ENCODE measurements at places on chromosomes 13 and 19. TPM values are rescaled to one million over a fixed set of nuclear protein-coding genes. Genes with fewer than 3 reads are reported as not detected.
A peak's percentile ranks its signal among the peaks of the same experiment; 100 is the strongest.

DNA sequence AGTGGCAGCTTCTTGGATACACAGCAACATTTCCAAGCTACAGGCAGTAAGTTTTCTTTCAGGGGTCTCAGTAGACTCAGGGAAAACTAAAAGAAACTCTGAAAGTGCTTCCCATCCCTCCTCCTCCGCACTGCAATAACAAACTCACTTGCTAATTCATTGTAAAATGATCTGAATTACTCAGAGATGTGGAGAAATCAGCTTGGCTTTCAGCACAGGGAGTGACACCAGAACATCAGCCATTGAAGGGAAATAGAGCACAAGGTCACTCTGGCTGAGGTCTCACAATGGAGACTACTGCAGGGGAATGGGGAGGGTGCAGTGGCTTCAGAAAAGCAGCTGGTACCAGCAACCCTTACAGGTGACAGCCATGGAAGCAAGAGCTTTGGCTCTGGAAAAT lies 137.3 kb upstream of the SERP2 start:
- H3K27me3 ChIP-seq: no peaks in the 10 kb centered on the region
- H3K27ac ChIP-seq: peak overlapping the region; percentile 83
- no peak for DNase-seq
- H3K4me1 ChIP-seq: peaks cover 59% of the 10 kb centered on the region

- peaks cover 15% of the 10 kb centered on the region for H3K4me1 ChIP-seq
- H3K27ac ChIP-seq: no peak overlapping the region
- DNase-seq: no peak
- no peaks in the 10 kb centered on the region for H3K36me3 ChIP-seq
- H3K4me3 ChIP-seq: no peak overlapping the region
- H3K27me3 ChIP-seq: peaks cover 46% of the 10 kb centered on the region
These were observed 6.6 kb upstream of the SOX1 start for GRCh38 chr13:112060282-112060830.

- no peak overlapping the region for H3K4me3 ChIP-seq
- H3K27me3 ChIP-seq: no peaks in the 10 kb centered on the region
- H3K27ac ChIP-seq: no peak overlapping the region
- no peaks in the 10 kb centered on the region for H3K36me3 ChIP-seq
These were observed 136.7 kb upstream of the NBEA start for GRCh38 chr13:34805347-34805746.

DNA sequence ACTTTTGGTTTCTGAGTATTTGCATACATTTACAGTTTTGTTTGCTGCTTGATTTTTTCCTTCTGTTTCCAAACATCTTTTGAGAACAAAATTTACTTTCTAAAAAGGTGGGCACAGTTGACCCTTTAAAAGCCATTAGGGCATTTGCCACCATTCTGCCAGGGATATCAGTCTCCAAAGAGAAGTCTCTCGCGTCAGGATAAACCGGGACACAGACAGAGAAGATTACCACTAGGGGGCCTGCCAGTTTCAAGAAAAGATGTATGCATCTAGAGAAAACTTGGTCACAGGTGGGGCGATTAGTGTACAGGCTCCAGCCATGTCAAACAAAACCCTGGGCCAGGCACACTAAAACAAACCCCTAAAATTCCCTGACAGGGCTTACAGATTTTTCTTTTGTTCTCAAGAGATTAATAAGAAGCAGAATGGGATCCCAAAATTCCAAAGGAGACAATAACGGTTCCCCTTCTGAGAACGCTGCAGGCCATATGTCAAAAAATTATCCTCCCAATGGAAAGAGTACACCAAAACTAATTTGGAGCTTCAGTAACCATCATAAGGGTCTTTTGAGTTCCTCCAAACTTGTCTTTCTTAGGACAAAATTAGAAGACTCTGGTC lies 10.7 kb upstream of the PABPC3 start:
- peak; percentile 20 for DNase-seq
- H3K27ac ChIP-seq: no peak overlapping the region
- no peaks in the 10 kb centered on the region for H3K4me1 ChIP-seq
- H3K36me3 ChIP-seq: no peaks in the 10 kb centered on the region

The ZNF296 gene
- total RNA-seq: 0.78 TPM
